Stimulated activated CD4-positive, alpha-beta T cell treated with anti-CD3 and anti-CD28 coated beads, Interleukin-2, amount 100 ng/mL, for 48 hours (primary cell): ENCODE measurements at places on chromosomes 7 and 10.

- no peak for DNase-seq
These were observed 184.8 kb downstream of the PTPN20 start for GRCh38 chr10:47095848-47096612.

- DNase-seq: no peak
These were observed 79.0 kb upstream of the ODAD2 start for GRCh38 chr10:28077889-28078288.

DNA sequence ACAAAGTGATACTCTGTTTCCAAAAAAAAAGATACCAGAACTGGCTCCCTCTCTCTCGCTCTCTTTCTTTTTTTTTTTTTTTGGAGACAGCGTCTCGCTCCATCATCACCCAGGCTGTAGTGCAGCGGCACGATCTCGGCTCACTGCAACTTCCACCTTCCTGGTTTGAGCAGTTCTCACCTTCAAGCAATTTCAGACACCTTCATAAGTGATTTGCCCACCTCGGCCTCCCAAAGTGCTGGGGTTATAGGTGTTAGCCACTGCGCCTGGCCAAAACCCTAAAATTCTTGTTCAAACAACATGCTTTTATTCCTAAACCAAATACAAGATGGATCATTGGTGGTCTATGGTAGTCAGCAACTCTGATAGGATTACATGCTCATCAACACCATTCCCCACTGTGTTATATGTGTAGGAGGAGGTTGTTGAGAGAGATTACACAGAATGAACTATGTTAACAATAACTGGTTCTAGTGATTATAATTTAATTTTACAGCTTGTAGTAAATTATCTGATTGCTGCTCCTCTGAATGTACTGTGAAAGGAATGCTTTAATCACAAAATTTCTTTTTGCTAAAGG, 15.5 kb downstream of the ACBD5 start:
- no peak for DNase-seq

DNA sequence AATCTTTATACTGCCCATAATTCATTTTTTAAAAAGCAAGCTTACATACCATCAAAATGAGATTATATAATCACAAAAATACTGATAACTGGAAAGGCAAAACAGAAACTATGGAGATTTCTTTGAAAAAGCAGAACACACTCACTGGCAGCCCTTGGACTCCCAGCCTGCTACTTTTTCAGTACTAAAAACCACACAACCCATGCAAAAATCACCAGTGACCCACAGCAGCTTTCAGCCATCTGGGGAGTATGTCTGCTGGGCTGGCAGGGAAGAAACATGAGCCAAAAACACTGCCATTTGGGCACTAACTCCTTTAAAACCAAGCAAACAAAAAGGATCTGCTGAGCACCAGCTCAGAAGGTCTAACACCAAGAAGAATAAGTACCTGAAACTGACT, 80.0 kb upstream of the DDC start:
- DNase-seq: no peak

- no peak for DNase-seq
These were observed 89.9 kb upstream of the MACROH2A2 start for GRCh38 chr10:69962746-69963135.

- no peak for DNase-seq
These were observed 15.0 kb upstream of the GFRA1 start for GRCh38 chr10:116287906-116288501.

GRCh38 chr10:127987467-127988380, 80.8 kb downstream of the PTPRE start:
- DNase-seq: no peak

DNA sequence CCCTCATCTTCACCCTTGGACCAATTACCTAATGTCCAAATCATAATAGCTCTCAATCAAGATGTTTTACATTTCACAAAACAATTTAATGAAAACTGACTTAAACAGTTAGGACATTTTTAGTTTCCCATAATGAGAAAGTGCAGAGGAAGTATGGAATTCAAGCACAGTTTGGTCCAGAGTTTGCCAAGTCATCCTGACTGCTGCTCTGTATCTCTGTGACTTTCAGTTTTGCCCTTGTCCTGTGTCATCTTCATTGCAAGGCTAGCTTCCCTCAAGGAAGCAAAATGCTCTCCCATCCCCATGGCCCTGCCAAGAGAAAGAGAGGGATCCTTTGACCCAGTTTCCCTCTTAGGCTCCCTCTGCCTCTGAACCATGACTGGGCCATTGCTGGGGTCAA, 7.9 kb upstream of the PLEKHS1 start:
- DNase-seq: no peak

- no peak for DNase-seq
These were observed 74.6 kb upstream of the EGFR start for GRCh38 chr7:54944179-54944578.

- DNase-seq: no peak
These were observed 3.4 kb downstream of the CRPPA start for GRCh38 chr7:16417906-16418305.

DNA sequence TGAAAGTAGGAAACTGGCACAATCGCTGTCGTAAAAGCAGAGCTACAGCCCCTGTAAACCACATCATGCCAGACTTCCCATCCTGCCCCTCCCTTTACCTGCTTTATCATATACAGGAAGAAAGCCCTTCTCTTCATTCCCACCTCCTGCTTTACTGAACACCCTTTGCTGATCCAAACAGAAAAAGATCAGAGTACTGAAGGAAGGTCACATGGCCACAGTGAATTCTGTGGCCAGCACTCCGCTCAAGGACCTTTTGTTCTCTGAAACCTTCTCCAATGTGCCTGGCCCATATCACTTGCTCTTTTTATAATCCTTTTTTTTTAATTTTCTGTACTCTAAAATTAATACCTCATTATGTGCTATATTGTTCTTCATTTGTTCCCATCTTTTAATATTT, 108.8 kb upstream of the LRGUK start:
- no peak for DNase-seq

DNA sequence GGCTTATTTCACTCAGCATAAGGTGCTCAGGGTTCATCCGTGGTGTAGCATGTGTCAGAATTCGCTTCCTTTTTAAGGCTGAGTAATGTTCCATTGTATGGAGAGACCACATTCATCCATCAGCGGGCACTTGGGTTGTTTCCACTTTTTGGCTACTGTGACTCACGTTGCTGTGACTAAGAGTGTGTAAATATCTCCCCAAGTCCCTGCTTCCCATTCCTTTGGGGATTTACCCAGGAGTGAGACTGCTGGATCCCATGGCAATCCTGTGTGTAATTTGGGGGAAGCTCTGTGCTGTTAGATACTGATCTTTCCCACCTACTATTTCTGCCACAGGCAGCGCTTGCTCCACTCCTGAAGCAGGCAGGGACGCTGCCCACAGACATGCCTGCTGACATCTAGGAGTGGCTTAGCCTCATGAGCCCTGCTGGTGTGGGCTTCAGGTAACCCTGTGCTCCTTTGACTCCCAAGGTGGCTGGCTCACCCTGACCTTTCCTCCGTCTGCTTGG, 346.0 kb downstream of the FRMD4A start:
- DNase-seq: no peak

GRCh38 chr7:49931627-49932026, 158.2 kb downstream of the VWC2 start:
- no peak for DNase-seq

- no peak for DNase-seq
These were observed 3.5 kb upstream of the INHBA start for GRCh38 chr7:41706228-41706930.

GRCh38 chr7:51451751-51452476, 135.3 kb upstream of the COBL start:
- DNase-seq: no peak

DNA sequence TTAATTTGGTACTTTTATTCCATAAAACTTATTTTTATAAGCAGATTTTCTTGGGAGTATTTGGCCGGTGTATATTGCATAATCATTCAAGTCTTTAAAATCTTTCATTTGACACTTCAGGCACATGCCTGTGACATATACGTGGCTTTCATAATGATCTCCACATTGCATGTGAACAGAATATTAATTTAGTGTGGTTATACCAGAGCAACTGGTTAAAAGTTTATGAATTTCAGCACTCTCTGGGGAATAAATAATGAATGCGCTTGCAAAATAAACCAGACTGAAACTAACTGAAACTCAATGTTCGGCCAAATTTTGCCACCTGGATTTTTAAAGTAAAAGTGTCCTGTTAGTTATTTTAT, 242.3 kb downstream of the GLI3 start:
- DNase-seq: no peak

DNA sequence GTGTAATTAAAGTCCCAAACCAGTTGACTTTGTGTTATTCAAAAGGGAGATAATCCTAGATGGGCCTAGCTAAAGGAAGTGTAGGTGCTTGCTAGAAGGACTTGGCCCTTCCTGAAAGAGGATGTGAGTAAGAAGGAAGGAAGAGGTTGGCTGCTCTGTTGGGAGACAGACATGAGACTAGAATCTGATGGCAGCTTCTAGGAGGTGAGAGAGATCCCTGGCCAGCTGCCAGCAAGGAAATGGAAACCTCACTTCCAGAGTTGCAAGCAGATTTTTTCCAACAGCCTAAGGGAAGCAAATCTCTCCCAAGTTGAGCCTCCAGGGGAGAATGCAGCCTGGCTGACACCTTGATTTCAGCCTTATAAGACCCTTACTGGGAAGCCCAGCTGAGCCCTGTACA, 368.4 kb upstream of the ZMIZ1 start:
- DNase-seq: no peak

DNA sequence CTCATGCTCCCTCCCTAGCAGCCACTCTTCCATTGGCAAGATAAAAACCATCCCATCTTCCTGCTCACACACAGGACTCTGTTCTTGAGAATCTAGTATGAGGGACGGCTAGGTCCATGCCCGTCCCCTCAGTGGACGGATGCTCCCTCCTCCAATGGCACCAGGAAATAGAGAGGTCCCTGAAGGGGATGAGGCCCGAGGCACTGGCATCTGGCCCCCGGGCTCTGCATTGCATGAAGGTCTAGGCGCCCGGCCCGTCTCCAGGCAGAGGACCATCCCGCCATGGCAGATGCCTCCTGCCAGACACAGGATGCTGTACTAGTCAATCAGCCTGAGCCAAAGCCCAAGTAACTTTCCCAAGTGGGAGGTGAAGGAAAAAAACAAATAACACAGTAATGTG, 15.0 kb downstream of the PRKAG2 start:
- no peak for DNase-seq

- no peak for DNase-seq
These were observed 255.7 kb downstream of the BUB3 start for GRCh38 chr10:123409884-123410283.

- no peak for DNase-seq
These were observed 3.2 kb upstream of the ATOH7 start for GRCh38 chr10:68235111-68235510.

GRCh38 chr7:128725531-128725930, 13.6 kb upstream of the CALU start:
- no peak for DNase-seq
